Activated T-cell treated with anti-CD3 and anti-CD28 coated beads, Interleukin-2, amount 50 U/mL, for 4 hours (primary cell): ENCODE measurements at places on chromosomes 6 and 20. TPM values are rescaled to one million over a fixed set of nuclear protein-coding genes. Genes with fewer than 3 reads are reported as not detected.

- DNase-seq: no peak
Measured at GRCh38 chr20:46374383-46374782, 32.0 kb downstream of the ELMO2 start.

GRCh38 chr6:37757381-37757780 lies 59.7 kb upstream of the MDGA1 start:
- DNase-seq: no peak

DNA sequence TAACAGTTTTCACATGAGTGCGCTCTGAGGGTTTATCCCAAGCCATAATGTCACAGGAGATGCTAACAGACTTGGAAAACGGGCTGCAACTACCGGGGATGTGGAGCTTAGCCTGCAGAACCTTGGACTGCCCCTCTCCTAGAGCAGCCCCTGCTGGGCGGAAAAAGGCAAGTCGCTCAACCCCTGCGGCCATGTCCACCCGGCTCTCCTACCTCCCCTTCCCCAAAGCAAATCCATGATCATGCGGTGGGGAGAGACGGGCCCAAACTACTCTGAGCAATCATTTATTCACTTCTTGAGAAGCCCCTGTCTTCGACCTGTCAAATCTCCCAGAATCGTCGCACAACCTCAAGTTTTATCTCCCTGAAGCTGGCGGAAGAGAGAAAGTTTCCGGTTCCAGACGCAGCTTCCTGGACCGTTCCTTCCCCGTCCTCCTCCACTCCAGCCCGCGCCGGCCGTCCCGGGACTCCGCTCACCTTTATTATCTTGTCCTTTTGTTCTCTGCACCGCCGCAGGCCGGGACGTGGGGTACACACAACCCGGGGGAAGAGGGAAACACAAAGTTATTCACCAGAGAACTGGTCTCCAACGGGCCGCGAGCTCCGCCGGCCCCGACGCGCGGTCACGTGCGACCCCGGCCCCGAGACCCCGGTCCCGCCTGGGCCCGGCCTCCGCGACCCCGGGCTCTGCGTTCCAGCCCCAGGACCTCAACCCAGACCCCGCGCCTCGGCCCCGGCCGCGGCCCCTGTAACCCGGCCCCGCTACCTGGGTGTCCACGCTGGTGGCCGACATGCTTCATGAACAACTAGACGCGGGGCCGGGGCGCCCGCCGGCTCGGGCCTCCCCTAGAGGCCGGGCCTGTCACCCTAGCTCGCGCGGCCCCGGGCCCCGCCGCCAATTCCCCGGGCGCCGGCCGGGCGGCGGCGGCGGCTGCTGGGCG lies 560 bp downstream of the YTHDF1 start:
- no peak for DNase-seq

- DNase-seq: no peak
Measured at GRCh38 chr6:147811913-147812629, 303.6 kb downstream of the SAMD5 start.

GRCh38 chr20:41218466-41218865 lies 81.1 kb downstream of the PLCG1 start:
- DNase-seq: no peak

GRCh38 chr20:49595346-49595745 lies 27.4 kb upstream of the PTGIS start:
- DNase-seq: no peak

- DNase-seq: no peak
Measured at GRCh38 chr20:58836616-58837204, 14.0 kb downstream of the GNAS-AS1 start.

DNA sequence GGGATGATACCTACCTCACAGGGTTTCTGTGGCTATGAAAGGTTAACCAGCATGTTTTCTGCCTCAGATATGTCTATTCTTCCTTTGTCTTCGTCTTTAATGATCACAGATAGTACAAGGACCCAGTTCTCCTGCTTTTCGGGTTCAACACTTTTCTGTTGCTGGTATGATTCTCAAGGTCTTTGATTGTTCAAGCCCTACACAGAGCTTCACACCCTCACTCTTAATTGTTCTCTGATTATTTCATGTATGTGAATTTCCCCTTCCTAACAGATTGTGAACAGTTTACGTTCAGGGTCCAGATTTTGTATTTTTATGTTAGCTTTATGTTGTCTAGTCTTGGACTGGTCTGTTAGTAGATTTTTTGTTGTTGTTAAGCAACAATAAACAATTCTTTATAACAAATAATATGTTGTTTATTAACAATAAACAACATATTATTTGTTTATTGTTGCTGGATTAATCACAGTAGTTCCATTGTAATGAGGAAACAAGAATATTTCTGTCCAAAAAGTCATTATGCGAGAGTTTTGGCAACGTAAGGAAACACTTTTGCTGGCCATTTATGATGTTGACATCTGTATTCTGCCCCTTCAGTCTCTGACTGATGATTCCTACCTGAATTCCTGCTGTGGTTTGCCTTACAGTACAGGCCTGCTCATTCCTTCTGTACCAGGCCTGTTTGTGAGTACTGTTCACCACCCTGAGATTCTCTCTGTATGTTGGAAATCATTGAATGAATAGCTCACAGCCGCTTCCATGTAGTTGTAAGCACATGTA lies 27.2 kb upstream of the TULP4 start:
- no peak for DNase-seq

Gene TGM3
- total RNA-seq: 0.26 TPM

Gene ATP9A
- total RNA-seq: 1.2 TPM

Gene PRDM1
- total RNA-seq: 96.9 TPM
